Activated naive CD4-positive, alpha-beta T cell treated with anti-CD3 and anti-CD28 coated beads for 36 hours (primary cell): ENCODE measurements at places on chromosomes 3 and 15.

DNA sequence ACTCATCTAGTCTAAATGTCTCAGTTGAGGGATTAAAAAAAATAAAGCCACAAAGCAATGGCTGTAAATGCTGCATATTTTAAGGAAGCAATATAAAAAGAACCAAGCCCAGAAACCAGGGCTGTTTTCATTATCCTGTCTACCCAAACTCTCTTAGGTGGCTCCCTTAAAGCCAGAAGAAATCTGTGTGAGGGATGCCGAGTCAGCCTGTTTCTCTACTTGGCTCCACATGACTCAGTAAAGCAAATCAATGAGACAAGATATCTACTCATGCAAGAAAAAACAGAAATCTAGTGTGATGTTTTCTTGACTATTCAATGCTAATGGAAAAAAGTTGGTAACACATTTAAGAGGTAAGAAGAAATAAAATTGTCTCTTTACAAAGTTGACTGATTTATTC is 296.2 kb downstream of the ZBTB20 start:
- DNase-seq = no peak

DNA sequence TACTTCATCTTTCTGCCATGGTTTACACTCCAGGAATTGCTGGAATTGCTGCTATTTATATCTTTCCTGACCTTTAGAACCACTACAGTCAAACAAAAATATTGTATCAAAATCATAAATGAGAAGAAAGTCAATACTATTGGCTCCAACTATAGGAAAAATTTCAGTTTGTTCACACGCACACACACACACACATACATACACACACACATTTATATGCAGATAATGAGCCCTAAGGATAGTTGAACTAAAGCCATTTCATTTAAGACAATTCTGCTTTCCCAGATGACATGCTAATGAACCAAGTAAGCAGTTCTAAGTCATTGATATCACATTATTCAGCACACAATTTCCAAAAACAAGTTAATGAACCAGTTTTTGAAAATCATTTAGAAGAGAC is 627.3 kb downstream of the PLOD2 start:
- no peak for DNase-seq

GRCh38 chr3:135228201-135228600 is 433.1 kb downstream of the EPHB1 start:
- DNase-seq = no peak

DNA sequence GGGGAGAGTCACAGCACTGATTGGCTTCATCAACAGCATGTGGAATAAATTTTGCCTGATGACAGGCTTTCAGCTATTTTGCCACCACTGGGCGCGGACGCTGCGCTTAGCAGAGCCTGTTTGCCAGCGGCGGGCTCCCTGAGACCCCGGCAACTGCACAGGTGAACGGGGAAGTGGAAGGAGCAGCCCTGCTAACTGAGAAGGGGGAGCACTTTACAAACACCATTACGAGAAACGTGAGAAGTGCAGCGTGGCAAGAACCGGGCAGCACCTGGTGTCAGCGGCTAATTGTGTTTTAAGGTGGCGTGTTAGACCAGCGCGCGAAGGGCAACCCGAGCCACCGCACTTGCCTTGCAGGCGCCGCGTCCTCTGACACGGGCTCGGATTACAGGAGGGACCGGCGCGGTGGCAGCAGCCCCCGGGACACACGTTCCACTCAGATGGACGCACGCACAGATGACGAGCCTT is 307.8 kb upstream of the ARRDC4 start:
- no peak for DNase-seq

GRCh38 chr15:48383031-48383430 is 51.8 kb downstream of the DUT start:
- no peak for DNase-seq
